ENCODE measurements at places on chromosomes 5 and 9. TPM values are rescaled to one million over a fixed set of nuclear protein-coding genes. Genes with fewer than 3 reads are reported as not detected.

DNA sequence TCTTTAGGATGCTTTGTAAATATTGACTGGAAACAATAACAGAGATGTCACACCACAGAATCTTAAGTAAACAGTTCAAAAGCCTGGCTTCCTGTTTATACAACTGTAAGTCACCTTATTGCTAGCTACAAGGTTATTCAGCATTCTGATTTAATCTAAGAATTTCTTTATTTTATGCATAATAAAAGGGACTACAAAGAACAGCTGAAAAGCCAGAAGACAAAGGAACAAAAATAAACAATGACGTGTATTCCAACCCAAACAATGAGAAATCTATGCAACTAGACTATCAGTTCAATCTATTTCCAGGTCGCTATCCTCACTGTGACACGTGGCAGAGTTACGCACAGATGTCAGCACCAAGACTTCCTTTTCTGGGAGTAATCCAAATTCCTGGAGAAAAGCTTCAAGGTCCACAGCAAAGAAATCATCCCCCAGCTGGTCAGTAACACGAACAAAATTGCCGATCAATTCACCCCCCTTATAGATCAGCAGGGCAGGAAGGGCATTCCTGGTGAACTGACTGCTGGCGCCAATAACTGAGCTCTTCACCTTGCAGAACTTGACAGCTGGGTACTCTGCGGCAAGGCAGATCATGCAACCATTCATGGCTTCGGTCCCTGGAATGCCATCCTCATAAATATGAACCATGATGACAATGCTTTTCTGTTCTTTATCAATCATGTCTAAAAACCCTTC is 8.4 kb downstream of the PDCL start:
- DNase-seq: no peak

DNA sequence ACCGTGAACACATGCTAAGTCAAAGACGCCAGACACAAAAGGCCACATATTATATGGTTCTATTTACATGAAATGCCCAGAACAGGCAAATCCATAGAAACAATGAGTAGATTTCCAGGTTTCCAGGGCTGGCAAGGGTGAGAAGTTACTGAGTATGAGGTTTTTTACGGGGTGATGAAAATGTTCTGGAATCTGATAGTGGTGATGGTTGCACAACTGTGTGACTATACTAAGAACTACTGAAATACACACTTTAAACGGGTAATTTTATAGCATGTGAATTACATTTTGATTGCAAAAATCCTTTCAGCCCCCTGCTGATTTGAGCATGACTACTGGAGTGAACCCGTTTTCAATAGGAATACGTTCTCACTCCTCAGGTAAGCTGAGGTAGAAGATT is 46.7 kb upstream of the TBC1D9B start:
- DNase-seq: no peak

- no peak for DNase-seq
These were observed 113.8 kb downstream of the GNAQ start for GRCh38 chr9:77917800-77918199.

DNA sequence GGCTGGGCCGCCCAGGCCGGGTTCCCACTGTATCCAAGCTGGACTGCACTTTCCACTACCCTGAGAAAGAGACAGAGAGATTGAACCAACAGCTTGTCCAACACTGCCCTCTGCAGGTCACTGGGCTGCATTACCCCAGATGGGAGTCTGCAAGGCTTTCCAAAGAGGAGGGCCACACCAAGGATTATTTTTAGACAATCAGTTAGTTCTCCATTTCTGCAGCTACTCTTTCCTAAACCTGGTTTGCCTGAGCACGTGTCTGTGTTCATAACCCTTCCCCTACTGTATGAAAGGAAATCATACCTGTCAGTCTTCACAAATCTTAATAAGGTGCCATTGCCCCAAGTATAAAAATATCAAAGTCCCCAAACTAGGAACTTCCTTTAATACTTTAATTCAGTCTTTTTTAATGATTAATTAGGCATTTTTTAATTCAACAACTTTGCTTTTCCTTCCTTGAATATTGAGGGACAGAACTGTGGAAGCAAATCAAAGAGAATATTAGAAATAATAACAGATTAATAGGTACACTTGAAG is 13.4 kb upstream of the FGF1 start:
- peak; percentile 80 for DNase-seq

GRCh38 chr5:73655521-73656160 is 29.6 kb downstream of the ARHGEF28 start:
- DNase-seq: no peak

DNA sequence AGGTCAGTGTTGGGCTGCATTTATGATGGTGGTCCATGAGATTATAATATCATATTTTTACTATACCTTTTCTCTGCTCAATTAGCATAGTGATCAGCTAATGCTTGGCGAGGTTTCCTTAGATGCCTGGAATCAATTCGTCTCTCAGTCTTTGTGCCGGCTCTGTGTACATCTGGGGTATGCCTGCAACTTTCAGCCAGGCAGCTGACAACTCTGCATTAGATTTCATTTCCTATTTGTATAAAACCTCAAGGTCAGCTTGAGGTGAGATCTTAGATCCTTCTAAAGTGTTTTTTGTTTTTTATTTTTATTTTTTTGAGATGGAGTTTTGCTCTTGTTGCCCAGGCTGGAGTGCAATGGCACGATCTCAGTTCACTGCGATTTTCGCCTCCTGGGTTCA is 86.8 kb downstream of the MELK start:
- DNase-seq: no peak

- no peak for DNase-seq
These were observed 295.1 kb downstream of the CDK5RAP2 start for GRCh38 chr9:120284821-120285220.

DNA sequence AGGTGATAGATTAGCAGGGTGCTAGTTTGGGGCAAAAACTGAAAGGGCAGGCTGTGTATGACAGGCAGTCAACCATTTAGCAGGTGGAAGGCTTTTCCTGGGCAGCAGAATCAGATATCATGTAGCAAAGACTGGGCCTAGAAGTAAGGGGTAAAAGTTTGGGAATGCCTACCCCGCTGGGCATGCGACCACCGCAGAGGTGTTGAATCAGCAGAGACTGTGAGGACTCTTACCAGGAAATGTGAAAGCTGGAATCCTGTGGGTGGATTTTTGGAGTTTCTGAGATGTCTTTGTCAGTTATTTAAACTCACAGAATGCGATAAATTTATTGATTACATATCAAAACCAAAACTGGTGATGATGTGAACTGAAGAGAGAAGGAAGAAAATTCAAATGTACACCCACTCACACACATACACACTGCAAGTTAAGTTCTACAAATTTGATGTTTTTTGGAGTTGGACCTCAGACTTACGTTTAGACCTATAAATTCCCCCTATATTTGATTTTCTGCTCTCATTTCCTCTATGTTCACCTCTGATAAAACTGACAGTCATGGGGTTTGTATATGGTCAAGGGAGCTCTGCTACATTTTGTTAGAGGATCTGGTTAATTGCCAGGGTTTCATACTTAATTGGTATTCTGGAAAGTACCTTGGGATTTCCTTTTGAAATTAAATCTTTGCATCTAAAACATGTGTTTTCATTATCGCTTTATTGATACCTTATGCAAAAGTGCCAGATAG is 333.6 kb downstream of the CSNK1G3 start:
- DNase-seq: no peak

GRCh38 chr5:178436326-178436940 is 153.8 kb downstream of the COL23A1 start:
- DNase-seq: no peak

Gene FAM163B
- total RNA-seq: not detected

Gene PITX1
- not detected for total RNA-seq

Gene NMUR2
- total RNA-seq: not detected

Gene FAM200C
- total RNA-seq: 1.0 TPM
